ENCODE measurements at places on chromosomes 7 and 10.

DNA sequence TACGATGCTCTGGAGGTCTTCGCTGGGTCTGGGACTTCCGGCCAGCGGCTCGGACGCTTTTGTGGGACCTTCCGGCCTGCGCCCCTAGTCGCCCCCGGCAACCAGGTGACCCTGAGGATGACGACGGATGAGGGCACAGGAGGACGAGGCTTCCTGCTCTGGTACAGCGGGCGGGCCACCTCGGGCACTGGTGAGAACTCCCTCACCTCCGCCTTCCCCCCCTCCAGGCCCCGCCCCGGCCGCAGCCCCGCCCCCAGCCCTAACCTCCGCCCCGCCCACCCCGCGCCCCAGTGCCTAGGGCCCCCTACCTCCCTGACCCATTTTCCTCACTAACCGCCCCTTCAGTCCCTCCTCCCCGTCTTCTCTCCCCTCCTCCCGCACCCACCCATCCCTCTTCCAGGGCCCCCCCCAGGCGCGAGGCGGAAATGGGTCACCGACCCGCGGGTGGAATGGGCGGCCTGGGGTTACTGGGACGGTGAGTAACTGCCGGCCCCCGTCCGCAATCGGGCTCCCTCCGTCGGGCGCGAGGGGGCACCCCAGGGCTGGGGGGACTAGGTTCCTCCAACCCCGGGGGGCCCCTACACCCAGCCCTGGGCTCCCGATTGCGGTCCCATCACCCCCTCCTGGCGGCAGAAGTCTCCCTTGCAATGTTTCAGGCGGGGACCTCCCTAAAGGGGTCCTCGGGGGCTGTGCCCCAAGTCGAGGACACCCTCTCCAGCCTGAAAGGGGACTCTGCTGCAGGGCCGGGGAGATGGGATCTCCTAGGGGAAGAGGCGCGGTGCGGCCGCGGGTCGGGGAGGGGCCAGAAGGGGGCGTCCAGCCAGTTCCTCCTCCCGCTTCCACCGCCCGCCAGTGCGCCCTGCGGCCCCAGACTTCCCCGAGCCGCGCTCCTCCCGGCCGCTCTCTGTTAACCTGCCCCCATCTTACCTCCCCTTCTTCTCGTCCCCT is 2.1 kb downstream of the PCOLCE start:
- peak; percentile 86 for DNase-seq

DNA sequence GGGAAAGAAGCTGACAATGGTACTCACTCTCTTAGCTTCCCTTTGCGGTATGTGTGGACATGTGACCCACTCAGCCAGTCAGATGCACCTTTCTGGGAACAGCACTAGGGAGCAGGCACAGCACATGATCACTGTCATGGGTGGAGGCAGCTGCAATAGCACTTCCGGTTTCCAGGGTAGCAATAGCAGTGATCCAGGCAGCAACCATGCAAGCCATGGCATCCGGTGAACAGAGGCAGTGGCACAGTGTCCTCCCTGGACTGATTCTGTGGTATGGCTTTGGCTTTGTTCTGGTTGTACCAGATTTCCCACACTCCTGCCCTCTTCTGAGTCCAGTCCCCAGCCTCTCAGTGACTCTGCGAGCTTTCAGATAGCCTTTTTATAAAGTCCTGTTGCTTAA is 86.8 kb upstream of the NAMPT start:
- no peak for DNase-seq

DNA sequence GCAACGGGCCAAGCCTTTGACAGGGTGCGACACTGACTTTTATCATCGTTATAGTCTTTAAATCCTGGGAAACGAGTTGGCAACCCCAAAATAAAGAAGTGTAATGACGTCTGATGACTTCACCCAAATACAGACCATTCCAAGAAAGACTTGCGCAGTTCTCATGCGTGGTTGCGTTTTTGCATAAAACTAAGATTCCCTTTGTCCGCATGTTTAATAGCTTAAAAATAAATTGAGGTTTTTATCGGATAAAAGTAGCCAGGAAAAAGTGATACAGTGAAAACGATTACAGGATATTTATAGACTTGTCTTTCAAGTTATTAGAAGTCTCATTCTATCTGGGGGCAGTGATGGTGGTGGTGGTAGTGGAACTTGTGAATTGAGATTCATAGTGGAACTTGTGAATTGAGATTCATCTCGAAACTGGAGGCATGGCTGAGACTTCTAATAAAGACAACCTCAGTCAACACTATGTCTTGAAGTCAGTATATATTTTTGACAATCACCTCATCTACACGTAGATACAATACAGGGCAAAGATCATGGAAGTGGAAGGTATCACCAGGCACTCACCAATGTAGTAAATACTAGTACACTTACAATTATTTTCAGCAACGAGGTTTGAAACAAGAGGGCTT is 1.2 kb upstream of the NAMPT start:
- no peak for DNase-seq

GRCh38 chr7:95547361-95548348 is 48.7 kb downstream of the PDK4 start:
- DNase-seq, result no peak

DNA sequence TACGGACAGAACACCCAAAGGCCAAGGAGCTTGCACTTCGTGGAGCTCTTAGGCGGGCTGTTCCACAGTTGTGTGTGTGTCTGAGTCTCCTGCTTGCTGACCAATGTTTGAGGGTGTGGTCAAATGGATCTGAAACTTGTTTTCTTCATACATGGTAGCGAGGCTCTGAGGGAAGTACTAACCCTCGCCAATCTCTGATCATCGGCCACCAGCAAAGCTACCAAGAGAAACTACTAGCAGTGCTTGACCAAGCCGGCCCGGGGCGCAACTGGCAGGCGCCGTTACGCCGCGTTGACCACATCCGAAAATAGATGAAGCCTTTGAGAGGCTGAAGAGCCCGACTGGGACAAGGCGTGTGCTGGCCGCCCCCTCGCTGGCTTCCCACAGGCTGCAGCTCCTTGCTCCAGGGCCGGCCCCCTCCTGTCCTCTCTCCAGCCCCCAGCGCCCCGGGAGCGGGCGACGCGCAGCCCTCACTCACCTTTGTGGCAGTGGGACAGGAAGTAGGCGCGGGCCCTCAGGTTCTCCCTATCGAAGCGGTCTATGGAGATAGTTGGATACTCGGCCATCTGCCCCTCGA is 384 bp downstream of the DCLRE1C start:
- peak; percentile 62 for DNase-seq

- DNase-seq, result no peak
Observed at GRCh38 chr7:101747879-101748345, 69.5 kb upstream of the CUX1 start.

DNA sequence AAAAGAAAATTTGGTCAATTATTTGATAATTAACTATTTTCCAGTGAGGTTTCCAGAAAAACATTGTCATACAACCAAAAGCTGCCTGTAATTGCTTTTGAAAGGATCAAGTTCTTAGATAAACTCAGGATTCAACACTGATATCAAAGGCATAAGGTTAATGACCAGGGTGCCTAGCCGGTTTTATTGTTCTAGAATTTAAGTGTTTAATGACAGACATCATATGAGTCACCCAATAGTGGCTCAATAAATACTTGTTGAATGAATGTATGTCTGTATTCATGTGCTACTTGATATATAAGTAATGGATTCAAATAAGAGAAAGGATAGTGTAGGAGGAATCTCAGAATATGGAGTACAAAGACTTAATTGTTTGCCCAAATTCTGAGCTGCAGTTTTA is 196.1 kb upstream of the LRGUK start:
- DNase-seq, result no peak

DNA sequence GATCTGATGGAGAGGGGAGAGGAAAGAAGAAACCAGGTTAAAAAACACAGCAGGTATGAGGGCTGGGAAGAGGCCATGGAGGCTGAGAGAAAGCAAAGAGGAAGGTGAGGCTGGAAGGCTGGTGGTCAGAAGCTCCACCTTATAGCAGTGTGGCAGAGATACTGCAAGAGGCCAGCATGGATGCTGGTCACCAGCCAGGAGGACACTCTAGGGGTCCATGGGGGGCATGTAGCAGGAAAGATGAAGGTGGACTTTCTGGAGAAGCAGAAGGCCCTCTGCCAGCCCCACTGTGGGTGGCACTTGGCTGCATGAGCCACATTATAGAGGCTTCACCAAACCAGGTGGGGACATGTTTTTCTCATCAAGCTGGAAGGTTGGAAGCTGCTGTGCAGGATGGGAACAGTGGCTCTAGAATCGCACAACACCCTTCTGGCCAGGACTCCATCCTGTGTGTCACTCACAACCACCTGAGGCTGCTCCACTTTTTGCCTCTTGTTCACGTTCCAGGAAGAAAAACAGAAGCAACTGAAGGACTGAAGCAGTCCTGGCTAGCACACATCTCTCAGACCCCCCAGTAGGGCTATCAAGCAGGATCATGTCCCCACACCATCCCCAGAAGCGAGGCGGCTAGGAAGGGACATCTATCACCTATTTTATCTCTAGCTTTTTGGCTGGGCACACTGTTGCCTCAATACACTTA is 587.5 kb upstream of the MGMT start:
- no peak for DNase-seq

- no peak for DNase-seq
Observed at GRCh38 chr10:78648256-78648860, 420.4 kb upstream of the ZMIZ1 start.

DNA sequence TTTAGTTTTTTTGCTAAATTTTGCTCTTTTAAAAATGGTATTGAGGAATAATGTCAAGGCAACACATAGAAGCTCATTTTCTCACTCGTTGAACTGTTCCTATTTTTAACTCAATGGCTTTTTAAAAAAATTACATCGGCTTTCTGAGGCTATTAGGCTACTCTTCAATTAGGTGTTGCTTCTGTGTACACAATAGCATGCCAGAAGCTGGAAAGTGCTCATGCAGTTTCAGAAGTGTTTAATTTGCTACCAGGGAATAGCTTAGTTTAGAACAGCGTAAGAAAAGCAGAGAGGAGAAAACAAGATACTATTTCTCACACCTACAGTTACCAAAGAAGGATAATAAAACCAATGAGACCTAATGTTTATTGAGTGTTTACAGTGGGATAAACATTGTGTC is 157.4 kb downstream of the NXPH1 start:
- DNase-seq, result no peak

DNA sequence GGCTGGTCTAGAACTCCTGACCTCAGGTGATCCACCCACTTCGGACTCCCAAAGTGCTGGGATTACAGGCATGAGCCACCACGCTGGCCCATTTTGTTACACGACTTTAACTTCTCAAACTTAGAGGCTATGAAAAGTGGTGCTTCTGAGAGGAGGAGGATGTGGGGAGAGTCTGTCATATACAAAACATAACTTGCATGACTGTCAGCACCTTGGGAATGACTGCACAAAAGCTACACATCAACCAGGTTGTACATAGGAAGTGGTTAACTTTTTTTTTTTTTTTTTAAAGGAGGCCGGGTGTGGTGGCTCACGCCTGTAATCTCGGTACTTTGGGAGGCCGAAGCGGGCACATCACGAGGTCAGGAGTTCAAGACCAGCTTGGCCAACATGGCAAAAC is 43.4 kb upstream of the GSDME start:
- DNase-seq, result no peak

- peak; percentile 66 for DNase-seq
Observed at GRCh38 chr7:156903232-156903909, 10.4 kb upstream of the LMBR1 start.

GRCh38 chr10:43844221-43844620 is 195.5 kb upstream of the ZNF32 start:
- no peak for DNase-seq

DNA sequence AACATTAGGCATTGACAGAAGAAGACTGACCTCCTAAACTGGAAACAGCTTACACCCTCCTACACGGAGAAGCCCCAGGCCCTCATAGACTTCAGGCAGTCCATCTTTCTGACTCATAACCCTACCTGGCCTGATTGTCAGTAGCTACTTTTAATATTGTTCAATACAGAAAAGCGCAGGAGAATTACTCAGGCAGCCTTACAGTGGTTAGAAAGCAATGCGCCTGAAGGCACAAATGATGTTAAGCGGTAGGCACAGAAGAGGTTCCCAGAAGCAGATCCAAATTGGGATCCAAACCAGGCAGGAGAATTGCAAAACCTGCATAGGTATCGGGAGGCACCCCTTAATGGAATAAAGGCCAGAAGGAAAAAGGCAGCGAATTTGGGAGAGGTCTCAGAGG is 5.4 kb upstream of the CYREN start:
- DNase-seq, result no peak

- no peak for DNase-seq
Observed at GRCh38 chr7:142964502-142965246, 2.5 kb upstream of the KEL start.

DNA sequence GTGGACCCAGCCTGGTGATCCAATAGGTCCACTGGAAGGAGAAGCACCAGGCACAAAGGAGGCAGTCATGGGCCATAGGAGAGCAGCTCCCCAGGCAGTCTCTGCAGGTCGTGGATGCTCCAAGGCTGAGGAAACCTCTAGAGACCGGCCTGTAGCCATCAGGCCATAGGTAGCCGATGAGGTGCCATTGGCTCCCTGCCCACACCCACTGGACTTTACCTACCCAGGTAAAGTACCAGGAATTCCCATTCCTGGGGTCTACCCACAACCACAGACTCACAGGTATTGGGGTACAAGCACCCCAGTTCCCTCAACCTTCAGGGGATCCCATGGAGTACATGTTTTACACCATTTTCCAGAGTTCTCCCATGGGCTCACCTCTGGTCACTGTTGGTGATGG is 188.0 kb upstream of the TCERG1L start:
- no peak for DNase-seq

- no peak for DNase-seq
Observed at GRCh38 chr10:30412901-30413300, 21.1 kb upstream of the MAP3K8 start.

GRCh38 chr10:38054361-38054797 is 39.8 kb upstream of the ZNF37A start:
- DNase-seq, result no peak

- no peak for DNase-seq
Observed at GRCh38 chr7:17374654-17375053, 76.2 kb downstream of the AHR start.

GRCh38 chr7:69419934-69420333 is 178.3 kb upstream of the AUTS2 start:
- DNase-seq, result no peak

DNA sequence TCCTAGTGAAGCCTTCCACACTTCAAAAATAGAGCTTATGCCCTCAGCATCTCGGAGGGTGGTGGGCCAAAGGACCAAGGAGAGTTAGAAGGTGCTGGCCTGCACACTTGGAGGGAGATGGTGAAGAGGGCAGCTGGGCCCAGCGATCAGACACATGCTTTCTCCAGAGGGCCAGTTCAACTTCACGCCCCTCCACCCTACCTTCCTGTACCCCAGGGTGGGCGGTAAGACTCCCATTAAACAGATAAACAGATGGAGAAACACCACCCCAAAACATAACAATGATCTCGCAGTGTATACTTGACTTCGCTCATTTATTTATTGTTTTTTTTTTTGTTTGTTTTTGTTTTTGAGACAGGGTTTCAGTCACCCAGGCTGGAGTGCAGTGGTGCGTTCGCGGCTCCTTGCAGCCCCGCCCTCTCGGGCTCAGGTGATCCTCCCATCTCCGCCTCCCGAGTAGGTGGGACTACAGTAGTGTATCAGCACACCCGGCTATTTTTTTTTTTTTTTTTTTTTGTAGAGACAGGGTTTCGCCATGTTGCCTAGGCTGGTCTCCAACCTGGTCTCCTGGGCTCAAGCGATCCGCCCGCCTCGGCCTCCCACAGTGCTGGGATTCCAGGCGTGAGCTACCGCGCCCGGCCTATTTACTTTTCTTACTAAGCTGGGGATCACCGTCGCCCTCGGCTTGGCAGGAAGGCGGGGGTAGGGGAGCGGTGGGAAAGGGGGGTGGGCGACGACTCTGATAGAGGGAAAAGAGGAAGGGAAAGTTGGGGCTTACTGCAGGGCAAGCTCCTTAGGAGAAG is 1.8 kb downstream of the C10orf95 start:
- DNase-seq, result peak; percentile 69

All from heart left ventricle (tissue), 16 donors.